ENCODE measurements at places on chromosomes 12 and 14.

GRCh38 chr12:26539131-26539530, 293.9 kb downstream of the ITPR2 start:
- DNase-seq = no peak

GRCh38 chr14:57171363-57171762, 97.3 kb downstream of the EXOC5 start:
- no peak for DNase-seq

- DNase-seq = no peak
These were observed 311.2 kb downstream of the SEC23A start for GRCh38 chr14:38791862-38792261.

DNA sequence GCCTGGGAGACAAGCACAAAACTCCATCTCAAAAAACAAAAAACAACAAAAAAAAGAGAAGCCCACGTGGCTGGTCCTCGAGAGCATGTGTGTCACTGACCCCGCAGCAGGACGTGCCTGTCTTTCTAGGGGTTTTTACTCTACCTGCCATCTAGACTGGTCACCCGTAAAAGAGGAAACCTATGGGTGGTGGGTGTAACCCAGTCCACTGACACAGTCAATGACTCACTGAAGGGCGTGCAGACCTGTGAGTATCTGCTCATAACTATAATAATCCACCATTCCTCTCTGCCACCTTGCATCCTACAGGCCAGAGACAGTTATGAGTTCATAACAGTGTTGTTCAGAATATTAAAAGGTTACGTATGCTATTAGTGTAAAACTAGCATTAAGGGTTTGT, 4.6 kb downstream of the GOLGA3 start:
- no peak for DNase-seq

DNA sequence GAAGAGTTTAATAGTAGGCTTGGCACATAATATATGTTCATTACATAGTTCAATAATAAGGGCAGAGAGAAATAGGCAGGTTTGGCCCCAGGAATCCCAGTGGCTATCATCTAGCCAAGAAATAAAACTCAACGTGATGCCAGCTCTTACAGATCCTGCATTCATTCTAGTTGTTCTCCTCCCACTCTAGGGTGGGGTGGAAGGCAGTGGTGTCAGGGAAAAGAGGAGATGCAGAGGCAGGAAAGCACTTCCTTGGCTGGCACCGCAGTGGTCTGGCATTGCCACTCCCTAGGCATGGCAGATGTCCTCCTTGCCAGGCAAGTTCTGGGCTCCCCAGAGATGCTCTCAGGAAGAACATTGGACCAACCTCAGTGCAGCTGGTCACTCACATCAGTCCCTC, 383.6 kb downstream of the GRIN2B start:
- no peak for DNase-seq

- DNase-seq = peak; percentile 30
These were observed 3.0 kb upstream of the PLXNC1 start for GRCh38 chr12:94145191-94145983.

DNA sequence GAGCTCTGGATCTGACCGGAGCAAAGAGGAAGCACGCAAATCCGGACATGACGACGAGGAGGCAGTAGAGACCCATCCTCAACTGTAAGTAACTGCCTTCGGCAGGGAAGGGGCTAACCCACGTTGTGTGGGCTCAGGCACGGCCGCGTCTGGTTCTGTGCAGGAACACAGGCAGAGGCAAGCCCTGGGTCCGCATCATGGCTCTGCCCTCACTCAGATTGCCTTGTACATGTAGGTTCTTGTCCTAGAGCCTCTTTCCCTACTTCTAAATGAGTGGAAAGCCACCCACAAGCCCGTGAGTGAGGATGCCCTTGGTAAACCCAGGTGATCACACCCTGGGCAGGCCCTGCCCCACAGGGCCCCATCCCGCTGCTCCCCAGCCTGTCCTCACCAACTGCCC, 8.9 kb upstream of the RPLP0 start:
- no peak for DNase-seq

DNA sequence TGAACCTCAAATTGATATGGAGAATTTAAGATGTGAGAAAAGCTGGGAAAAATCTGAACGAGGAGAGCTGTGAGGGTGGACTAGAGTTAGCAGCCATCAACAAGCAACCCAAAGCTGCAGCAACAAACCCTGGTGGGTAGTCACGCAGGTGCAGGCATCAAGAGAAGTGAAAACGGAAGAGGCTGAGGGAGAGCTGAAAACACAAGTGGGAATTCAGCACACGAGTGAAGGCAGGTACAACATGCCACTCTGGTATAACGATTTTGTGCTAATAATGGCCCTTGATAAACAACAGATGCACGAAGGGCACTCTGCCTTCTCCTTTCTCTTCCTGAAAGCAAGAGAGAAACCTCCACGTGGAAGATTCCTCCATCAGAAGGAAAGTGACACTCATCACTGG, 11.5 kb downstream of the TCL1B start:
- no peak for DNase-seq

DNA sequence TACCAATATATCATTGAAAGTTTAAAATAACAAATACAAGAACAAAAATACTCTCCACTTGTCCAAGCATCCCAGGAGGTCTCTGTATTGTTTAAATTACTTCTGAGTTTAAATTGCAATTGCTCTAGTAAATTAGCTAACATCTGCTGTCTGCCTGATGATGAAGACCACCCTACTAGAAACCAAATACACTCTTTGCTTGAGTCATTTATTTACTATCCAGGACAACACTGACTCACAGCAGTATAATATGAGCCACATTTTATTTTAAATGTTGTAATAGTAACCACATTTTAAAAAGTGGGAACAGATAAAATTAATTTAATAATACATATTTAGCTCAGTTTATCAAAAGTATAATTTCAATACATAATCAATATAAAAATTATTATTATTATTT, 62.9 kb upstream of the EEA1 start:
- no peak for DNase-seq

- DNase-seq = peak; percentile 46
These were observed 110.4 kb downstream of the BCAT1 start for GRCh38 chr12:24838531-24838950.

DNA sequence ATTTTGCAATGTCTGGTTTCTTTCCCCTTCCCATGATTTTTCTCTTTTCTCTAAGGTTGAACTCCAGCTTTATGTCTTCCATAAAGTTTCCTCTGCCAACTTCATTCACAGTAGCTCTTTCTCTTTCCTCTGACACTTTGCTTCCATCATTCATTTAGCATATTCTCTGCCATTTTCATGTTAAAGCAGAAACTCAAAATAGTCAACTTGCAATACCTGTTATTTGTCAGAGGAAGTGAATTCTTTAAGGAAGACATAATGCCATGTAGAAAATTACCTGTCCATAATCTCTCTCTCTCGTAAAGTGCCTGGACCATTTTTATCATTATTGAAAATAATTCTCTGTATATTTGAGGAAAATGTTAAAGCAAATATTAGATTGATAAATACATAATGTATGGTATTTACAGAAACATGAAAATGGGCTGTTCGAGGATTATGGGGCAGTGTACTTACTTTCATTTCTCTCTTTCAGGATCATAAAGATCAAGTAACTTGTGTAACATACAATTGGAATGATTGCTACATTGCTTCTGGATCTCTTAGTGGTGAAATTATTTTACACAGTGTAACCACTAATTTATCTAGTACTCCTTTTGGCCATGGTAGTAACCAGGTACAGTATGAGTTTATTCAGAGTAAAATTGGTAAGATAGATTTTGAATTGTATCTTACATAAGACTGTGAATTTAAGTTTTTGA, 12.6 kb downstream of the NEDD1 start:
- DNase-seq = no peak

- no peak for DNase-seq
These were observed 23.6 kb upstream of the PGF start for GRCh38 chr14:74979029-74979428.

- no peak for DNase-seq
These were observed 38.6 kb downstream of the GARIN6 start for GRCh38 chr12:99686142-99686541.

DNA sequence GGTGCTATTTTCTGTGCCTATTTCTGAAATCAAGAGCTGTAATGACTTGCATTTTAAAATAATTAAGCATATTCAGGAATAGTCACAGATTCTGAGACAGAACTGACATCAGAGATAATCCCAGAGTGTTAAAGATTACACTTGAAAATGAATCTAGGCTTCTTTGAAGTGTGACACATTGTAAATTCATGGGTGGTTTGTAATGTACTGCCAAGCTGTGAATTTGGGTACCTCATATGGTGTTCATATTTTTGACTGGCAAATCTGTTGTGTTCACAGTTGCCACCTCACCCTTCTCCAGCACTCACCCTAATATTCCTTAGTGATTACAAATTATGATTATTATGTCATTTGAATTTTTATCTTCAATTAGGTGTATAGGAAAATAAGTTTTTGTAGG, 78.5 kb upstream of the CSRP2 start:
- DNase-seq = no peak

- no peak for DNase-seq
These were observed 1165.1 kb upstream of the USP15 start for GRCh38 chr12:61095111-61095510.

- no peak for DNase-seq
These were observed 23.8 kb downstream of the CD163 start for GRCh38 chr12:7479771-7480170.

GRCh38 chr14:99805757-99806439, 12.7 kb downstream of the EML1 start:
- no peak for DNase-seq

DNA sequence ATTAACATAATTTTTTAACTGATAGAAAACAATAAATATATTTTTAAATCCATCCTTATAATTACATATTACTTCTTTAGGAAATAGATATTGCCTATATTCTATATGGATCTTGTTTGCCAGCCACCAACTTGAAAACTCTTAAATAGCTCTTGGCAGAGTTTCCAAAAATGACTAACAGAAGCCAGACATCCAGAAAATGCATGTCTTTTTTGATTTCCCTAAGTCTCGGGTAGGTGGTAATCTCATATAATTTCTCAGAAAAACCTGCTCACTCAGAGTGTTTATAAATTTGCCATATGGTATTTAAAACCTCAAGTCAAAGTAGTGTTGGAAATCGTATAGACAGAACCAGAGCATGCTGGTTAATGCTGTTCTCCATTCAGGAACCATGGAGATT, 360.4 kb upstream of the FOXG1 start:
- no peak for DNase-seq

DNA sequence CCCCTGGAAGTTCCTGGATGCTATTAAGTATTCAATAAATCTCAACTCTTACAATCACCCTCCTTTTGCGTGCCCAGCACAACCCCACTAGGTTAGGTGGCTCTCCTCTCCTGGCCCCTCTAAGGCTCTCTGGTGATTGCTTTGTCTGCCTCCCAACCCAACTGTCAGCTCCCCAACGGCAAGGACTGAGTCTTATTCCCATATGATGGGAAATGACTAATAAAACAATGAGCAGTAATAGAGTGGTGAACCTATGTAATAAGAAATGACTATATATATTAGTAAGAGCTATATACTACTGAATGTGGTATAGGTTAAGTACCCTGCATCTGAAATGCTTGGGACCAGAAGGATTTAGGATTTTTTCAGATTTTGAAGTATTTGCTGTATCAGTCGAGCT, 8.1 kb downstream of the APPL2 start:
- no peak for DNase-seq

DNA sequence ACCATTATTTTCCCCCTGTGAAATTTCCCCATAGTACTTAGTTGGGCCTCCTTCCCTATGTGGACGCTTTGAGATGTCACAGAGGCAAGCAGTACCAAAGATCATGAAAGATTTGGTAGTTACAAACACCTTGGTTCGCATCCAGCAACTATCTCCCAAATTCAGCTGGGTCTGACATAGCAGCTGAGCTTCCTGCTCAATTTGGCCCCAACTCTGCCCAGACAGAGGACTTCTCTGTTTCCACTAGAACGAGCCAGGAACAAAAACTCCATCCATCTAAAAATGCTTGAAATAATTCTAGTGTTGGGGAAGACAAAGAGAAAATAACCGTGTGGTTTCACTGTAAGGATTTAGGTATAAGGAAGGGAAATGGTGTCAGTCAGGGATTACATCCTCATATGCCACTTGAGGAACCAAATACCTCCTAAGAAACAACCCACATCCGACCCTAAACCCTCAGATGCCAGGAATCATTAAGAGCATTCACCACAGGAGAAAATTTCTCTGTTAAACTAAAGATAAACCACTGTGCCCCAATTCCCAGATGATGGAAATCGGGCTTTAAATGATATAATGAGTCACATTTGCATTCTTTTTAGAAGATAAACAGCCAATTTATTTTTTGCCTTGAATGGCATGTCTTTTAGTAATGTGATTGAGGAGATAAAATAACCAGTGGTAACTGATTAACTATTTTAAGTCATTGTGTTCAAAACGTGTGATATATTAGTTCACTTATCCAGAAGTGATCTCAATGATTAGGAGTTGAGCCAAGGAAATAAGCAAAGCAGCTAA, 103.7 kb upstream of the IFNG-AS1 start:
- no peak for DNase-seq

DNA sequence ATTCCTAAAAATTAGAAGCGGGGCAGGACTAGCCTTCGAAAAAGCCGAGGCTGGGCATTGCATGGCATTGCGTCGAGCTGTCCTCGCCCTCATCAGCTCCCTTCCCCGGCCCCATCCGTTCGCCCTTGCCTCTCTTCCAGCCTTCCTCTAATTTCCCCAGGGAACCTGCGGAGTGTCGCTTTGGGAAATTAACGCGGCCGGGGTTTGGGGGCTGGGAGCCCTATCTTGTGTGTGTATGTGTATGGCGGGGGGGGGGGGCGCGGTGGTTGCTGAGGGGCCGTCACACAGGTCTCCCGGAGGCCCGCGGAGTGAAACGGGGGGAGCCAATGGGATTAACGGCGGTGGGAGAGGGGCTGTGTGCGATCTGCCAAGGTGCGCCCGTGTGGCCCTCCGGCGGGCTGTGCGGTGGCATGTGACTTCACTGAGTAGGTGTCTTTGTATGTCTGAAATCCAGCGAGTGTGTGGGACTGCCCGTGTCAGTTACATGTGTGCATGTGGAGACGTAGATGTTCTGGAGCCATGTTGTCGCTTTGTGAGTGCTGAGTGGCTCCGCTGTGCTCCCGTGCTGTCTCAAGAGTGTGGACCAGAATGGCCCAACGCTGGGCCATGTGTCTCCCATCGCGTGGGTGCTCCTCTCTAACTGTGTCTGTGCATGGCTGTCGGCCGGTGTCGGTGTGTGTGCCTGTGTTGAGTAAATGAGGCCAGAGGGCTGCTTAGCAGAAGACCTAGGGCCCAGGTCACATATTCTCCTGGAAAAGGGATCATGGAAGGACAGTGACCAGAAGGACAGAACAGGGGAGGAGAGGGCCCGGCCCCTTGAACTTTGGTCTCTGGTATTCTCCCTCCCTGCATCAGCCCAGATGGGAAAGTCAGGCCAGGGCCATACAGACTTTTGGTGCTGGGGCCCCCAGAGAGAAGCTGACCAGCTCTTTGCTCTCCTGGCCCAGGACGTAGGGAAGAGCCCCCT, 1.5 kb downstream of the PTMS start:
- DNase-seq = no peak

GRCh38 chr12:96399120-96399918, 920 bp downstream of the CDK17 start:
- peak; percentile 79 for DNase-seq

DNA sequence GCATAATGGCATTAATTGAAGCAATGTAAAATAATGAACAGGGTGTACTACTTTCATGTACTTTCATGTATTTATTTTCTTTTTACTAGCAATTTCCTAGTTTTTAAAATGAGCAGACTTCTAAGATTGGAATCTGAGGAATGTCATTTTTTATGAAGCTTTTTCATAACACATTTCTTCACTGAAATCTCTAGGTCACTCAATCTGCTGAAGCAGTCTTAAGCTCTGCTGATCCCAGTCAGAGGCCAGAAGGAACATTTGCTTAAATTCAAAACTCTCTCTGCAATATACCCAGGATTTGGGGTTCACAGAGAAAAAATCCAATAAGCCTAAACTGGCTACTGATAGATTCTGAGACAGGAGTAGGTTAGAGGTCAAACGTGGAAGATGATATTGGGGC, 73.6 kb upstream of the CNTN1 start:
- no peak for DNase-seq
